Stimulated activated CD4-positive, alpha-beta T cell treated with anti-CD3 and anti-CD28 coated beads, Interleukin-12 subunit alpha, Interleukin-12 subunit beta, amount 100 ng/mL, for 24 hours (primary cell): ENCODE measurements at places on chromosomes 16 and 17.

DNA sequence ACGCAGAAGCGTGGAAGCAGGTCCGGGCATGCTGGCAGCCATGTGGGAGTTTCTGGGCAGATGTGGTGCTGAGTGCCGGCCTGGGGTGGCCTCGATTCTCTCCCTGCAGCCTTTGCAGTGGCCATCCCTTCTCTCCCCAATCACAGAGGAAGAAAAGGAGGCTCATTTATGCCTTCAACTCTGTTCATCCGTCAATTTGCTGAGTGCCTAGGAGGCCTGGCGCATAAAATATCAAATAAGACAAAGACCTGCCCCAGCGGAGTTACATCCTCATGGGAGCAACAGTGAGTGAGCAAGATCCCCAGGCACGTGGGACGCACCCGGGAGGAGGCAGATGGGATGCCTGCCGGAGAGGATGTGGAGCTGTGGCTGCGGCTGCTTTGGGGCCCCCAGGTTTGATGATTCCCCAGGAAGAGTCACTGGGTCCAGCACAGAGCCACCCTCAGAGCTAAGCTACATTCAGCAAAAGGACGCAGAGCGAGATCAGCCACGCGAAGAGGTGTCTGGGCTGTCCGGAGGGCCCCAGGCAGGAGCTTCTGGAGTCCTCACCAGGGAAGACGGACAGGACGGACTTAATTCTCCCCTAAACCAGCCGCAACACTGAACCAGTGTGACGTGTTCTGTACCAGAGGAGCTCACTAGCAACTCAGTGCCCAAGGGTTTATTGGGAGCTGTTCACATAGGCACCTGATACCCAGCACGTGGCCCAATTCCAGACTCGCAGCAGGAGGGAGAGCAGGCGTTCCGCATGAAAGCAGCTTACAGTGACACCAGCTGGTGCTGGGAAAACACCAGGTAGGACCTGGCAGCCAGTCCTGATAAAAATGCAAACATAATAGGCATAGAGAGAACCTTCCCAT, 11.3 kb downstream of the CA5A start:
- DNase-seq, result no peak

GRCh38 chr16:46922239-46922638, 38.1 kb downstream of the GPT2 start:
- no peak for DNase-seq

GRCh38 chr16:67055712-67056487, 27.0 kb downstream of the CBFB start:
- DNase-seq, result no peak

DNA sequence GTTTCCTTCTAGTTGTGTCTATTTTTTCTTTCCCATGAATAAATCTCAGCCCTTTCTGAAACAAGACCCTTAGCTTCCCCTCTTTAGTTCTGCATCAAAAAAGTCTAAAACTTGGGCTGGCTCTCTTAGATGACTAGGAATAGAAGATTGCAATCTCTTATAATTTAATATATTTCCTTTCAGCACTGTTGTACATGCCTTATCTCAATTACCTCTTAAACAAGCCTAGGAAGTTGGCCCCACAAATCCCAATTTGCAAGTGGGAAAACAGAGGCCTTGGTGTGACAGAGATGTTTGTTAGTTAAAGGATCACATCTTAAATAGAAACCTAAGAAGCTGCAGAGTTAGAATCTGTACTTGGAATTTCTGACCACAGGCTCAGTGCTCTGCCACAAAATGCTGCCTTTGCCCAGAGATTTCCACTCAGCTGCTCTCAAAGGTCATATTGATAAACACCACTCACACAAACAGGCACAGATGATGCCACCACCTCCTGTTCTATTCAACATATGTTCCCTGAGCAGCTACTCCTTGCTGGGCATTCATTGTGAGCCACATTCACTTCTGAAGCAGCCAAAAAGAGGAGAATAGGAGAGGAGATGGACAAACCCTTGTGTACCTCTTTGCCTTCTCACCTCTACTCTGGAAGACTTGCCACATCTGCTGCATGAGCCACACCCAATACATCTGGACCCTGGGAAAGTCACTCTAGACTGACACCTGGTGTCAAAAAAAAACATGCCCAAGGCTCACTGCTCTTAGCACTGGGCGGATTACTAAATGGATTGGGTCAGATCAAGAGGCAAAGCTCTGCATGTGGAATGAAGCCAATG, 5.5 kb downstream of the CCDC182 start:
- no peak for DNase-seq

GRCh38 chr17:36742267-36743000, 141.1 kb downstream of the MRM1 start:
- DNase-seq, result no peak

DNA sequence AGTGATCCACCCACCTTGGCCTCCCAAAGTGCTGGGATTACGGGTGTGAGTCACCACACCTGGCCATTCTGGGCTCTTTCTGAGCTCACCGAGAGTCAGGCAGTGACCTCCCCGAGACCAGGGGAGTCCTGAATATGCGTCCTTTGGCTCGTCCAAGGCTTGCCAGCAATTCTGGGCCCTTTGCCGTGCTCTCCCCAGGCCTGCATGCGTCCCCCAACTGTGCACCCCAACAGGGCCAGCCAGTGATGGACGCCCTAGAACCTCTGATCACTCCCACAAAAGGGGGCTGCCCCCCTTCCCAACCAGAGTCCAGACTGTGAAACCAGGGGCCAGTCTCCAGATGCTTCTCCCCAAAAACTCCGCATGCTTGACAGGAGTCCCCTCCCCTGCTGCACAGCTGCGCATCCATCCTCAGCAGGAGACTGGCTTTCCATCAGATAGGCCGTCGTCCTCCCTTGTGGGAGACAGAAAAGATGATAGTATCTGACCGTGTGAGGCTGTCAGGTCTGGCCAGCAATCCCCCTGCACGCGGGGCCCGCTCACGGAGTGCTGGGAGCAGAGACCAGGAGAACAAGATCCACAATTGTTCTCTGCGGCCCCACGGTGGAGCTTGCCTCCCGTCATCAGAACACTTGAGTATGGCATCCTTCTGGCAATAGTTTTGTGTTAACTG, 15.5 kb downstream of the HS3ST6 start:
- no peak for DNase-seq

- no peak for DNase-seq
Observed at GRCh38 chr16:73234496-73234895, 186.6 kb upstream of the ZFHX3 start.

GRCh38 chr17:5508810-5509209, 22.4 kb downstream of the MIS12 start:
- DNase-seq, result no peak

GRCh38 chr16:89048871-89049422, 44.7 kb upstream of the ACSF3 start:
- DNase-seq, result no peak

GRCh38 chr17:63758428-63758827, 15.0 kb downstream of the CCDC47 start:
- DNase-seq, result no peak

GRCh38 chr17:64200080-64201032, 62.7 kb downstream of the TEX2 start:
- no peak for DNase-seq

- no peak for DNase-seq
Observed at GRCh38 chr17:27577121-27577761, 53.7 kb upstream of the LGALS9 start.

DNA sequence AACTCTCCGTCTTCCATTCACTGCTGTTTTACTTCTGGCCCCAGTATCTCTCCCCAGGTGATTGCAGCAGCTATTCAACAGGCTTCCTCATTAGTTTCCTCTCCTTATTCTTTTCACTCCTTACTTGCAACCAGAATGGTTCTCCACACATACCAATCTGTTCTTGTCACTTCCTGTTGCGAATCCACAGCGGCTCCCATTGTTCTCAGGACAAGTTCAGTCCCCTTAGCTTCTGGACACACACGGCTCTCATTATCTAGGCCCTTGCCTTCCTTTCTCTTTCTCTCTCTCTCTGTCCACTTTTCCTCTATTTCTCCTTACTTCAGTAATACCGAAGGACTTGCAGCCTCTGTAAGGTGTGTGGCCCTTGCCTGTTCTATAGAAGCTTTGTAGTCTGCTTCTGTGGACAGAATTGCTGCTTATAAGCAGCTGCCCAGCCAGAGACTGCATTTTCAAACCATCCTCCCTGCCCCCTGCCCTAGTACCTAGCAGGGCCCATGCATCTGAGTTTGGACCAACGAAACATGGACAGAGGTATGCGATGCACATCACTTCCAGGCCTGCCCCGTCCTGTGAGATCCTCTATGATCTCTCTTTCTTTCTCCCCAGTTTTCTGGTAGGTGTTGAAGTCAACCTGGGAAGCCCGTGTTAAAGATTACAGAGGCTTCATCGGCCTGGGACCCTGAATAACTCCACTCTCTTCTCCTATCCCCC, 45.7 kb downstream of the VAT1L start:
- no peak for DNase-seq

GRCh38 chr17:76485569-76485968, 15.7 kb downstream of the RHBDF2 start:
- DNase-seq, result no peak

DNA sequence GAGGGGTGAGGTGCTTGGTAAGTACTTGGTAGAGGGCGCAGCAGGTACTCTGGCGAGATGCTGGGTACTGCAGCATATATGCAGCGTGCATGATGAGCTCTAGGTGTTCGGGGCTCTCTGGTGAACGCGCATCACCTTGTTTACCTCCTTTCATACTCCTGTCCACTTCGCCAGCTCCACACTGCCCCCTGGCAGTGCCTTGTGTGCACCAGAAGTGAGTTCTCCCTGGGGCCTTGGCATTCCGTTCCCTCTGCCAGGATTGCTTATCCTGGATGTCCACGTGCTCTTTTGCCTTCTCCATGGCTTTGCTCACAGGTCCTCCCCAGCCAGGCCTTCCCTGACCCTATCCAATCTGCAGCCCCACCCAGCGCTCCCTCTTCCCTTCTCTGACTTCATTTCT, 154.2 kb downstream of the MRM1 start:
- no peak for DNase-seq
